CD8-positive, alpha-beta memory T cell (primary cell): ENCODE measurements at places on chromosomes 6 and 20.
A peak's percentile ranks its signal among the peaks of the same experiment; 100 is the strongest.

DNA sequence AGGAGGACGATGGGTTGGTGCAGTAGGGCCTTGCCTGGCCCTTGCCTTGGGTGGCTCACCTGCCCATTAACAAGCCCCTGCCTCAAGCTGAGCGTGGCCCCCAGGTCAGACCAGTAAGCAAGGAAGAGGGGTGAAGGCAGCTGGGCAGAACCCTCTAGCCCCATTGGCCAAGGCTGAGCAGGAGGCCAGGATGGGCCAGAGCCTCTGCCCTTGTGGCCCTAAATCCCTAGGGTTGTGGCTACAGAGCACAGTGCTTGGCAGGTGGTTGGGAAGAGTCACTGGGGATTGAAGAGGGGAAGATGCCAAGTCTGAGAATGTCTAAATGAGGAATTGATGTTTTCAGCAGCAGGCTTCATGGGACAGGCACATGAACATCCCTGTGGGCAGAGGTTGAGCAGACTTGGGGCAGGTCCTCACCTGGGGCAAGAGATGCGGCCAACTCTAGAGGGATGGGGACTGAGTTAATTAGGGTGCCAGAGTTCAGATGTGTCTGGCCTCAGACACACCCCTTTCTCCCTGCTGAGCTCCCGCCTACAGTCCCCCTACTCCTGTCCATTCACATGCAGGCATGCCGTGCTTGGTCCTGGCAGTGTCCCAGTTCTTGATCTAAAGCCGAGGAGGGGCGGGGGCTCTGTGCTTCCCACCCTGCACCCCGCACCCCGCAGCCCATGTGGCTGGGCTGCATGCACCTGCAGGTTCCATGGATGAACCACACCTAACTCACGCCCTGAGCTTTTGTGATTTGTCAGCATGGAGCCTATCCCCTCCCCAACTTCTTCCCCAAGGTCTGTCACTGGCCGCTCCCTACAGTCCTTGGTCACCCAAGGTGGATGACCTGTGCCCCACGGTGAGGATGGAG lies 9.8 kb downstream of the GTSF1L start:
- DNase-seq: no peak

DNA sequence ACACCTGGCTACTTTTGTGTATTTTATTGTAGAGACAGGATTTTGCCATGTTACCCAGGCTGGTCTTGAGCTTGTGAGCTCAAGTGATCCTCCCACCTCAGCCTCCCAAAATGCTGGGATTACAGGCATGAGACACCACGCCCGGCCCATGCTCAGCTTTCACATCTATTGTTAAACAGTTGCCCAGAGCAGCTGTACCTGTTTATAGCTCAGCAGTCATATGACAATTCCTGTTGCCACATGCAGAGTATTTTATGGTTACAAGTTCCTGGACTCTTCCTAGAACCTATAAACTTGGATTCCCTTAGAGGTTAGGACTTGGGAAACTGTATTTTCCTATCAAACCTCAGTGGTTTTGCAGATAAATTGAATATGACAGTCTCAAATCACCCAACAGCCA lies 188.3 kb upstream of the KCNG1 start:
- no peak for DNase-seq

DNA sequence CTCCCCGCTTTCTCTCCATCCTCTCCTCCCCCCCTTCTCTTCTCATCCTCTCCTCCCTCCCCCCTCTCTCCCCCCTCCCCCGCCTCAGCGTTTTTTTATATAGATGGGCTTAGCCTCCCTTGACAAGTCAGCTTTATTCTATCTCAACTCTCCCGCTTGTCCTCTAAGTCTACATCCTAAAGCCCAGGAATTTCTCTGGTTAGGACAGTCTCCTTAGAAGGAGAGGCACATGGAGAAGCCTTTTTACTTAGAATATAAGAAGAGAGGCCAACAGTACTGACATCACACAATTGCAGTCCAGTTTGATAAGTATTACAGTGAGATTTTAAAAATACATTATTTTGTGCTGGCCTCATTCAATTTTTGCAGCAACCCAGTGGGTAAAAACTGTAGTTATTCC lies 83.5 kb downstream of the LYRM2 start:
- DNase-seq: no peak

GRCh38 chr20:584971-585301 lies 25.2 kb downstream of the TCF15 start:
- no peak for DNase-seq

- DNase-seq: no peak
Measured at GRCh38 chr6:37321101-37321500, 32.7 kb upstream of the RNF8 start.

DNA sequence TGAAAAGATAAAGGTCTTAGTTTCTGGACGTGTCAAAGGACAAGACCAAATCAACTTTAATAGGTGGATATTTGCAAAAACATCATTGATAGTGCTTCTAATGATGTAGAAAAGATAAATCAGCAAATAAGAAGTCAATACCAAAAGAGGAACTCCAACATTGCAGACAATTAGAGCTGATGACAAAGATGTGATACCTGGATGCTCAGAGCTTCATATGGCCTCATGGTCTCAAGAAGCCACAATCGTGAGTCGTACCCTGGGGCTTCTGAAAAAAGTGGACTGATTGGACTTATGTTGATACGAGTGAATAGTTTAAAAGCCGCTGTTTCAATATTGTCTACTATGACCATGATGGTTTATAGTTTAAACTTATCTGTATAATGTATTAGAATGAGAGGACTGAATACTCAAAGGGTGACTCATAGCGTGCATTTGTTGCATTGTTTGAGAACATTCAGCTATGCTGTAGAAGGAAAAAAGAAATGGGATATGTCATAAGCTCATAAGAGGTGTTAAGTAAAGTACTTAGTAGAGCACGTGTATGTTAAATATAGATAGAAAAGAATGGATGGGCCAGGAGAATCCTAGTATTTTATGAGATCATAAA lies 54.6 kb upstream of the RIPOR2 start:
- no peak for DNase-seq

DNA sequence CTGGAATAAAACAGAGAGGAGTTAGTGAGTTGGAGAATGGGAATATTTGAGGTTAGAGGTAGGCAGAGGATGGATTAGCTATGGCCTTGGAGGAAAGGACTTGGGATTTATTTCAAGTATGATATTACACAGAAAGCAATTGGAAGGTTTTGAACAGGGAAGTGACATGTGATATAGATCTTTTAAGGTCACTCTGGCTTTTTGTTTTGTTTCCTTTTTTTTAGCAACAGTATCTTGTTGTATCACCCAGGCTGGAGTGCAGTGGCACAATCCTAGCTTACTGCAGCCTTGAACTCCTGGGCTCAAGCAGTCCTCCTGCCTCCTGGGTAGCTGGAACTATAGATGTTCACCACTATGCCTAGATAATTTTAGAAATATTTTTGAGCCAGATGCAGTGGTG lies 190.3 kb downstream of the UTRN start:
- no peak for DNase-seq

DNA sequence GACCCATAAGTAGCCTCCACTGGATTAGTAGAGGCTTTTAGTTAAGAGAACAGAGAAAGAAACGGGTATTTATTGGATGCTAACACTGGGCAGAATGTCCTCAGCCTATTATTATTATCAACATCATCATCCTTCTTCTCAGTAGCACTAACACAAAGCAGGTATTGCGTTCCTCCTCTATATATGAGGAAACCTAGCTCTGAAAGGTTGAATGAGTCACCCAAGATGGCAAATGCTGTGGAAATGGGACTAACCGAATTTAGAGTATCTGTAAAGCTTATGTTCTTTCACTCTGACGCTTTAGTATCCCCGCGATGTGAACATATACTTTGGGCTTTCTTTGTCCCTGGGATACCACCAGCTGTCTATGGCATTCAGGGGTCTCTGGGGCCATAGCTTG lies 77.0 kb downstream of the ADTRP start:
- DNase-seq: no peak

DNA sequence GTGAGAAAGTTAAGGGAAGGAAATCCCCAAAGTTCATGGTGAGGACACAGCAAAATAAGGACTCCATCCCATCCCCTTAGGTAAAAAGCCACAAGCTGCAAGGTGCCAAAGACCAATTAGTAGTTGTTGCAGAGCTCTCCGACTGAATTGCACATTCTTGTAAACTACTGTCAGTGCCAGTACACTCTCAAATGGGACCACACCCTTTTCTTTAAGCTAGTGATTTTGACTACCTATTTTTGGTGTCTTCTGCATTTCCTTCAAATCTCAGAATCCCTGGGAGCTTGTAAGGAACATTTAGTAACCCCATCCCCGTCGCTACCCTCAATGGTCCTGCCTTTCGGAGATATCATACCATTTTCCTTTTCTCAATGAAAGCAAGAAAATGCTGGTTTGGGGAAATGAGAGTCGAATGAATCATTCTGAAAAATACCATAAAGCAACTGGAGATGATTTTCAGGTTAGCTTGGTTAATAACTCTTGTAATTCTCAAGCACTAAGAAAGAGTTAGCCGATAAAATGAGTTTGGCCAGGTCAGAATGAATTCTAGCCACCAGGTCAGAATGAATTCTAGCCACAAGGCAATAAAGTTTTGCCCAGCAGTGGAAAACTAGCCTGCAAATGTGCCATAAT lies 5.2 kb upstream of the HMGN3 start:
- no peak for DNase-seq

- DNase-seq: no peak
Measured at GRCh38 chr6:35984701-35985100, 39.7 kb downstream of the SLC26A8 start.

DNA sequence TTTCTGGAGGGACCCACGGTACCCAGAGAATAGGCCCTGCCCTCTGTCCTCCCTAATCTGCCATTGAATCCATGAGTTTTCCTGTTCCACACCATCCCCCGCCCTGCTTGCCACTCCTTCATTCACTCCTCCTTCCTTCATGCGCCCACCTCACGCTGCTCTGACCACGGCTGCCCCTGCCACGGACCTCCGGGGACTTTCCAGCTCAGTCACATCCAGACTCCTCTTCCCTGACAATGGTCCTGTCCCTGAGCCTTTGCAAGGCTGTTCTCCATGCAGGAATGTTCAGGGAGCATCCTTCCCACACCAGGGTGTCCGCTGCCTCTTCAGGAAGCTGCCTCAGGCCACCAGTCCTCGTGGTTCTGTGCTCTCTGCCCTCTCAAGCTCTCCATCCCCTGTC lies 25.9 kb downstream of the GLP1R start:
- DNase-seq: no peak

- DNase-seq: no peak
Measured at GRCh38 chr20:2101057-2101864, at the start of gene STK35. Gene STK35, plus strand, starts transcription at chr20:2101827. Its CDS starts 55 bp downstream, at chr20:2101882.

- DNase-seq: no peak
Measured at GRCh38 chr20:50913690-50914375, 17.4 kb downstream of the ADNP start.

- DNase-seq: no peak
Measured at GRCh38 chr6:83424392-83425018, 6.3 kb downstream of the ME1 start.

GRCh38 chr6:150712505-150713252 lies 113.0 kb downstream of the PLEKHG1 start:
- DNase-seq: no peak

- no peak for DNase-seq
Measured at GRCh38 chr6:53100561-53100960, 35.4 kb downstream of the FBXO9 start.

DNA sequence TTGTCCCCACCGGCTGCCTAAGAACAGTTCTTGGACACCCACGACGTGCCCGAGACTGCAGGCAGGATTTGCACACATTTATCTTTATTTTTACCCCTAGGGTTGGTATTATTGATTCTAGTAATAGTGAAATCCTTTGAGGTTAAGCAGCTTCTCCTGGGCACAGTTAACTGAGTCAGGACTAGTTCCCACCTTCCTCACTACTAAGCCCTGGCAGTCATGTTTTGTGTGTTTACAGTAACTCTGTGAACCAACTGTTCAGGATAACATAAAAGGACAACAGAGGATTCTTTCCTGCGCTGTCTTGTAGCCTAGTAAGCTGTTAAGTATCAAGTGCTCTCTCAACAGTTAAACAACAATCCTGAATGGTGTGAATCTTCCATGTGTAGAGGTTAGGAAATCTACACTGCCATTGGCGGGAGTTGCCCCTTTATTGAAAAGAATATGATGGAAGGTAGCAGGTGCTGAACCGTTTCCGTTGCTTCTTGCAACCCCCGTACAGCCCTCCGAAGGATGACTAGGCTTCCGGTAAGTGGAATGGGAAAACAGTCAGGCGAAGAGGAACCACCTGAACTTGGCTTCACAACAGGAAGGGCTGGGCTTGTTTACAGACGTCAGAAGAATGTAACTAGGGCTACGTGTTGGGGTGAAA lies 979 bp upstream of the SOD2 start:
- peak; percentile 68 for DNase-seq

- no peak for DNase-seq
Measured at GRCh38 chr6:167764215-167764614, 62.5 kb upstream of the AFDN start.

DNA sequence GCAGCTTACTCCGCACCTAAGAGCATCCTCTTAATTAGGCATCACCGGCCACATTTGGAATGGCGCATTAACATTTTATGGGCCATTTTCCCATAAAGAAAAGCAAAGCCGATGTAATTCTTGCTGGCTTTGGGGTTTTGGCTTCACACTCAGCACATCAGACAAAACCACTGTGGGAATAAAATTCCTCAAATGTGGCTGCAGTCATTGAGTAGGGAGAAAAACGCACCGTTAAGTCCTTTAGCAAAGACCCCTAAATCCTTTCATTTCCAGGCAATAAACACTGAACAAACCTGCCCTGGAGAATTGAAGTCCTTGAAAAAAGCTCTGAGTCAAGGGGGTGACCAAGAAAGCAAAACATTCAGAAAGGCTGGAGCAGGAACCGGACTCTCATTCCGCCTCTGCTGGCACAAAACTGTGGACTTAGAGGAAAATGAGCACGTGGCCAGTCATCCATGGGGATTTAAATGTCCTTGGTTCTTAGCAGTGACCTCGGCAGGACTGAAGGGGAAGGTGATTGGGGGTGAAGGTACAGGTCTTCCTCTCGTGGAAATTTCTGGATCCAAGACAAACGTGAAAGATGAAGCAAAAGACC lies 102.9 kb downstream of the CDH4 start:
- no peak for DNase-seq

DNA sequence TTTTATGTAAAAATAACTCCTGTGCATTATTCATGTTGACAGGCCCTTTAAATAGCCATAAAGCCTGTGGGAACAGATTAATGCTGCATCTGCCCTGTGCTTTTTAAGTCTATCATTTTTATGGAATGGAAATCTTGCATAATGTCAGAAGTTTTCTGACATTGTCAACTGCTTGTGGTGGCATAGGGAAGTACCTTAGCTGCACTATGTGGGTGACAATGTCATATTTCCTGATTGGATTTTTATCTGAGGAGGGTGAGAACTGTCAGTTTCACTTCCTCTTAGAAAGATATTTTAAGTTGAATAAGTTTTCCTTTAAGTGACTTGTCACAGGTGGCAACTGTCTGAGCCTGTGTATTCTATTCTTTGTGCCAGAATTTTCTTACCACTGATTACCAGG lies 267.9 kb downstream of the PLCB1 start:
- DNase-seq: no peak

- DNase-seq: no peak
Measured at GRCh38 chr6:8329562-8329961, 105.8 kb downstream of the SLC35B3 start.
